ENCODE measurements at places on chromosomes 16 and 17.

GRCh38 chr17:7606280-7606679 lies 8.4 kb downstream of the FXR2 start:
- H3K4me1 ChIP-seq: peaks cover 13% of the 10 kb centered on the region
- H3K27me3 ChIP-seq: no peaks in the 10 kb centered on the region
- no peak overlapping the region for H3K27ac ChIP-seq

DNA sequence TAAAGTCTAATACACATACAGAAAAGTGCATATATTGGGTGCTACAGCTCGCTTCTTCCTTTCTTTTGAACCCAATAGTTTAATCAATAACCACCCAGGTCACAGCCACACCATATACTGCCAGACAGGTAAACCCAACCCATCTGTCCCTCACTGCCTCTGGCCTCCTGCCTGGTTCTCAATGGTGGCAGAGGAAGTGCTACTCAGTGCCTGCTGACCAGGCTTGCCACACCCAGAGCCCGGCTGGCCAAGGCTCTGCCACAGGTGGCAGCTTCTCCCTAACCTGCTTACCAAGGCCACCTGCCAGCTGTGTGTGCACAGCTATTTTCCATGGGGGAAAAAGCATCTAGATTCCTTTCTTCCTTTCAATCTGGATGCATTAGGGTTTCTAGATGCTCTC lies 584 bp downstream of the PMP22 start:
- no peak overlapping the region for H3K27ac ChIP-seq
- no peaks in the 10 kb centered on the region for H3K4me1 ChIP-seq
- H3K4me3 ChIP-seq: no peak overlapping the region
- no peaks in the 10 kb centered on the region for H3K36me3 ChIP-seq
- H3K27me3 ChIP-seq: no peaks in the 10 kb centered on the region

DNA sequence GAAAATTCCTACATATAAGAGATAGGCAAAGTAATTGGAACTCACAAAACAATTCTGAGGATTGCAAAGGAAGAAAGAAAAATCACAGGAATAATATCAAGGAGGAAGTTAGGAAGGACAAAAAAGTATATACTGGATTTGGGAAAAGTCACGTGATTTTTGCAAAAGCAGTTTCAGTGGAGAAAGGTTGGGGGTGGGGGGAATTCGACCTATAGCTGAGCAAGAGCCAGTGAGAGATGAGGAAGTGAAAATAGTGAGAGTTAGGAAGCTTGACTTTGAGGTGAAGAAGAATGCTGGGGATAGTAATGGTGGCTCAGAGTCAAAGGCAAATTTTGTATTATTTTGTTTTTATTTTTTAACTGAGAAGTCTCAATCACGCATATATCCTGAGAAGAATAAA lies 438.0 kb upstream of the PMFBP1 start:
- H3K27me3 ChIP-seq: no peaks in the 10 kb centered on the region
- H3K4me1 ChIP-seq: no peaks in the 10 kb centered on the region
- no peak overlapping the region for H3K27ac ChIP-seq

DNA sequence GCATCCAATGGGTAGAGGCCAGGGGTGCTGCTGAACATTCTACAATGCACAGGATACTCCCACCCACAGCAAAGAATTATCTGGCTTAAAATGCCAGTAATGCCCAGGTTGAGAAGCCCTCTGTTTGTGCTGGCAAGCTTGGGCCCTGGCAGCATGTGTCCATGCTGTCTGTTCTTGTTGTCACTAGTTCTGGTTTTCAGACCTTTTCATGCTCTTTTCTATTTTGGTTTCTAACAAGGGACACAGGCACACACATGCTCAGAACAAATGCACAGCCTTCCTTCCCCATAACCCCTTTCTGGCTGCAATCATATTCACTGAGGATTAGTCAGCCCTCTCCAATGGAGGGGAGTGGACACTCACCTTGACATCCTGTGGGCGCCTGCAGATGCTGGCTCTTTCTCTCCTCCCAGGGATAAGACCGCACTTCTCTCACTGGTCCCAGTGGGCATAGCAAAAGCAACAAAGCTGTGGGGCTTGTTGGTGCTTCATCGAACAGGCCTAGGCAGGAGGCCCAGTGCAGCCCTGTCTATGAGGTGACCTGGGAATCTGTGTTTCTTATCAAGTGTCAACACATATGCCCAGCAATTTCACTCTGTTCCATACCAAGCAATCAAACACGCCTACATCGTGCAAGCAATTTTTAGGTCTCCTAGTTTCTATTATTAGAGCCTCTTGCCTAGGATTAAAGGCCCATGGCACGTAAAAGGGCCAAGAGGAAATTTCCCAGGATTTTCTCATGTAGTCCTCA lies 271.1 kb upstream of the CCL2 start:
- H3K27me3 ChIP-seq: peaks cover 4% of the 10 kb centered on the region
- no peaks in the 10 kb centered on the region for H3K4me1 ChIP-seq
- no peak for DNase-seq
- H3K27ac ChIP-seq: no peak overlapping the region
- no peaks in the 10 kb centered on the region for H3K36me3 ChIP-seq
- H3K4me3 ChIP-seq: no peak overlapping the region

GRCh38 chr17:47897561-47897960 lies 1.5 kb downstream of the SP2 start:
- H3K4me1 ChIP-seq: peaks cover 25% of the 10 kb centered on the region
- H3K4me3 ChIP-seq: peak overlapping the region; percentile 46
- no peaks in the 10 kb centered on the region for H3K27me3 ChIP-seq
- H3K36me3 ChIP-seq: peaks cover 16% of the 10 kb centered on the region

DNA sequence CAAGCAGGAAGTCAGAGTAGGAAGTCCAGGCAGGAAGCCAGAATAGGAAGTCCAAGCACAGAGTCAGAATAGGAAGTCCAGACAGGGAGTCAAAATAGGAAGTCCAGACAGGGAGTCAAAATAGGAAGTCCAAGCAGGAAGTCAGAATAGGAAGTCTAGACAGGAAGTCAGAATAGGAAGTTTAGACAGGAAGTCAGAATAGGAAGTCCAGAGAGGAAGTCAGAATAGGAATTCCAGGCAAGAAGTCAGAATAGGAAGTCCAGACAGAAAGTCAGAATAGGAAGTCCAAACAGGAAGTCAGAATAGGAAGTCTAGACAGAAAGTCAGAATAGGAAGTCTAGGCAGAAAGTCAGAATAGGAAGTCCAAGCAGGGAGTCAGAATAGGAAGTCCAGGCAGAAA lies 105.3 kb upstream of the C16orf82 start:
- H3K27me3 ChIP-seq: no peaks in the 10 kb centered on the region
- H3K27ac ChIP-seq: no peak overlapping the region
- DNase-seq: no peak

DNA sequence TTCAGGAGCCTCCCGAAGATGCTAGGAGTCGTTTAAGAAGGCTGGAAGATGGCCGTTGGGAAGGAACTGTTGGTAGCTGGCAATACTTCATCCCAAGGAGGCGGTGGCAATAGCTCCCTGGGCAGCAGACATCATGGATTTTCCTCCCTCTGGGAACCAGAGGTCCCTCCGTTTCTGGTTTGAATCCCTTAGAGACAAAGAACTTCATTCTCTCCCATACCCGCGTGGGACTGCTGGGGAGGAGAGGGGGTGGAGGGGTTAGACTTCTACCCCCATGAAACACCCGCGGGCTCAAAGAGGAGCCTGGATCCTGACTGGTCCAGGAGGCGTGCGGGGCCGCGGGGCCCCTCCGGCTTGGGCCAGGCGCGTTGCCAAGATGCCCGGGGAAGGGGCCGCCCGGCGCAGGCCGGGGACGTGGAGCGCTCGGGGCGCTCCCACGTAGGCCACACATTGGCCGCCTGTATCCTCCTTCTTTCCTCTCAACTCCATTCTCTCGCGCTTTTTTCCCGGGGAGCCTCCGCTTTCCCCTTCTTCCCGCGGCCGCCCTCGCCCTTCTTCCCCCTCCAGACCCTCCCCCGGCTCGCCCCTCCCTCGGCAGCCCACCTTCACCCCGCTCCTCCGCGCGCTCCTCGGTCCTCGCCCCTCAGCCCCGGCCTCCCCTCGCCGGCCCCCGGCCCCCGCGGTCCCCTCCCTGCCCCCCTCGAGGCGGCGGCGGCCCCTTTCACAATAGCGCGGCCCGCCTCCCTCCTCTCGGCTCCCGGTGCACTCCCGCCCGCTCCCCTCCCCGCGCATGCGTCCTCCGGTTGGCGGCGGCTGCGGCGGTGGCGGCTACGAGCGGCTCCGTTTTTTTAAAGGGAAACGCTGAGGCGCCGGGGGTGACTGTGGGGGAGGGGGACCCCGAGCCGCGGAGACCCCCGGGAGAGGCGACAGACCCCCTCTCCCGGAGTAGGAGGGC lies at the start of gene MSL1:
TSS of gene MSL1 (plus strand) at position 791 of the 955 bp plus-strand sequence. CDS start 642 bp downstream, outside the sequence.
- peaks cover 42% of the 10 kb centered on the region for H3K4me1 ChIP-seq
- H3K27me3 ChIP-seq: no peaks in the 10 kb centered on the region
- peaks cover 25% of the 10 kb centered on the region for H3K36me3 ChIP-seq
- DNase-seq: peak; percentile 88
- H3K27ac ChIP-seq: peak within 1 kb of the TSS; percentile 83
- H3K4me3 ChIP-seq: peak within 1 kb of the TSS; percentile 74

All from DND-41 (cell line).